Thyroid gland (tissue), 4 donors: ENCODE measurements at places on chromosomes 16 and 17. TPM values are rescaled to one million over a fixed set of nuclear protein-coding genes. Genes with fewer than 3 reads are reported as not detected.

- H3K36me3 ChIP-seq, result no peaks in the 10 kb centered on the region
- no peak for DNase-seq
- no peaks in the 10 kb centered on the region for H3K27me3 ChIP-seq
- H3K4me3 ChIP-seq, result no peak overlapping the region
- no peak overlapping the region for H3K27ac ChIP-seq
Measured at GRCh38 chr16:53565296-53565863, 62.4 kb upstream of the AKTIP start.

DNA sequence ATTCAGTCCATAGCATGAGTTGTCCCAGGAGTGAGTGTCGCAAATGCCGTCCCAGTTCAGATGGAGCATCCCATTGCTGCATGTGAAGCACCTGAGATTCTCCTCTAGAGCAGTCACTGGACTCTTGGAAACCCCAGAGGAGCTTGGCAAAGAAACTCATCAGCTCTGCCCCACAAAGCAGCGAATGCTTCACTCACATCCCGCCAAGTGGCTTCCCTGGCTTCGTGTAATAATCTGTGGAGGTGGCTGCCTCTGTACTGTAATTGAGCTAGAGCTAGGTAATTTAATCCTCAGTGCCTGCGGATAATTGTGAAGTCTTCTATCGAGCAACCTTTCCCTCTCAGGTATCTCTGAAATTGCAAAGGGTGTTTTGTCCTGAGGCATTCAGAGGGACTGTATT, 107.1 kb downstream of the SNX29 start:
- no peak for DNase-seq
- peaks cover 4% of the 10 kb centered on the region for H3K36me3 ChIP-seq
- H3K27me3 ChIP-seq, result no peaks in the 10 kb centered on the region
- no peaks in the 10 kb centered on the region for H3K4me1 ChIP-seq
- no peak overlapping the region for H3K4me3 ChIP-seq

DNA sequence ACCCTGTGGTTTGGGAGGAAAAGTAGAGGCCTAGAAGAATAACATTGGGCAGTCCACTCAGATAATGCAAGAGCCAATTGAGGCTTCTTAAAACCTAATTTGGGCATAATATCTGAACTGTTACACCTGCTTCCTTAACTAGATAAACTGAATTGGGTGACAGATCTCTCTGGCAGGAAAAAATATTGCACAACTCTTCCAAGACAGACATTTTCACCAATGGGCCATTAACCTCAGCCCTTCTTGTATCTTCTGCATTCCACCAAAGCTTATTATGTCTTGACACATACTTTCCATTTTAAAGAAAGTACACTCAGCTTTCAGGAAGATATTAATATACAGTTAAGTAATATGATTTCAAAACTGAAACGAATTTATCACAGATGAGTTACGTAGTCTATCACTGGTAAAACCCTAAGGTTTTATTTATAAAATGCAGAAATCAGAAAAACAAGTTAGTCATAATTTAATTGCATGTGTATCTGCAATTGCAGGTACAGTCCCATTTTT, 79.9 kb upstream of the MON1B start:
- H3K27ac ChIP-seq, result no peak overlapping the region
- H3K27me3 ChIP-seq, result no peaks in the 10 kb centered on the region
- DNase-seq, result no peak
- H3K4me1 ChIP-seq, result no peaks in the 10 kb centered on the region

DNA sequence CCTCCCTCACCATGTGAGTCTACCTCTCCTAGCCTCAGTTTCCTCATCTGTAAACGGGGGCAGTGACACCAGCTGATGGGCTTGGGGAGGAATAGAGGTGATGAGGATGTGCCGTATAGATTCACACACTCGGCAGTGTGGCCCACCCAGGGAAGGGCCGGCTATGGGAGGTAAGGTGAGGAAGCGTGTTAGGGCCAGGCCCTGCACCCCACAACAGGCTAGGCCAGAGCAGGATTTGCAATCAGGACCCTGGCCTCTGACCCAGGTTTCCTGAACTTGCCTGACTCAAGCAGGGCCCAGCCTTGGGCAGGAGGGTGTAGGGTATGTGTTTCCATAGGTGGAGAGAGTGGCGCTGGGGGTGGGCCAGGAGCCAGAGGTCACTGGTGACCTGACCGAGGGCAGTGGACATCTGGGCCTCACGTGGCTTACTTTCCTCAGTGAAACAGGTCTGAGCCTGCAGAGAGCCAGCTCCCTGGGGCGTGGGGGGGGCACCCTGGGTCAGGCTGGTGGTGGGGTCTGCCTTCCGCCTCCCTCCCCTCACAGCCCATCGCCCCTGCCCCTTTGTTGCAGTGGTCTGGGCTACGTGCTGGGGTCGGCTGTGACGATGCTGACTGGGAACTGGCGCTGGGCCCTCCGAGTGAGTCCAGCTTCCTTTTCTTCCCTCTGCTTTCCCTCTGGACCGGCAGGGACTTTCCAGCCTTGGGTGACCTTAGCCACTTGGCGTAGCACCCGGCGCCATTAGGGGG, 12.8 kb downstream of the SPNS3 start:
- no peak overlapping the region for H3K4me3 ChIP-seq
- H3K4me1 ChIP-seq, result no peaks in the 10 kb centered on the region
- H3K36me3 ChIP-seq, result no peaks in the 10 kb centered on the region
- H3K27ac ChIP-seq, result no peak overlapping the region
- no peaks in the 10 kb centered on the region for H3K27me3 ChIP-seq
- DNase-seq, result no peak

DNA sequence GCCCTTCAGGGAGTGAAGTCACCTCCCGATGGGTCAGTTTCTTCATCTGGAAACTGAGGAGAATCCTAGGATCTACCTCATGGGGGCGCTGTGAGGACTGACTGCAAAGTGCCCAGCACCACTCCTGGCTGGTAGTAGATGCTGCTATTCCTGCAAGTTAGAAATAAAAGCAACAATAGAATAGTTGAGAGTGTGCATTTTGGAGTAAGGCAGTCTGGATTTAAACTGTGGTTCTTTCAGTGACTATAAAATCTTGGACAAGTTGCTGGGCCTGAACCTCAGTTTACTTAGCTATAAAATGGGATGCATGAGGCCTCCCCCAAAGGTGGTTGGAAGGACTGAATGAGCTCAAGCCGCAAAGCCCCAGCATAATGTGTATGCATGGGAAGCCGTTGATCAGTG, 70.6 kb downstream of the CYB5B start:
- no peak overlapping the region for H3K4me3 ChIP-seq
- H3K36me3 ChIP-seq, result no peaks in the 10 kb centered on the region
- DNase-seq, result no peak

DNA sequence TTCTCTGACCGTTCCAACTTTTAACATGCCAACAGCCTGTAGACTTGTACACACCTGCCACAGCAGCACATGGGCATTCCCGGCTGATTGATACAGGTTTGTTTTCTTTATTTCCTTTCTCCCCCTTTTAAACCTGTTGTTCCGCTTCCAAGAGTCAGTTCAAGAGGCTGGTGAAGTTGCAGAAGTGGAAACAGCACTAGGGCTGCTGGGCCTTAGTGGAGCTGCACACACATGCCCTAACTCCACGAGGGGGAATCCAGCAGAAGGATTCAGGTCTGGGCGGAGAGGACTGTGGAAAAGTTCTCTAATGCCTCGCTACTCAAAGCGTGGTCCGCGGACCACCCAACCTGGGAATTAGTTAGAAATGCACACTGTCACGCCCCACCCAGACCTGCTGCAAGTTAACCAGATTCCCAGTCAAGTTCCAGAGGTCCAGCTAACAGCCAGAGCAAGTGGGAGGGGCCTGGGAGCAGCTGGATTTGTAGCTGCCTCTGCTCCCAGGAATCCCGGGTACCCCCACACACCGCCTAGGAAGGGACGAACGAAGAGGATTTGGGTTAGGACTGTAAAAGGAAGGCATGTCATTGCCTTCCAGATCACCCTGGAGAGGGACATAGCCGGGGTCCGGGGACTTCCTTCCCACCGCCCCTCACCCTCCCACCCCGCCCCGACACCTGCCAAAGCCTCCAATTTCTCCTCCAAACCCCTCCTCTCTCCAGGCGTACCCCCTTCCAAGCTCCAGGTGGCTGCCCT, 542 bp downstream of the SLC39A11 start:
- H3K4me3 ChIP-seq, result peak overlapping the region; percentile 46
- peak overlapping the region; percentile 75 for H3K27ac ChIP-seq
- peaks cover 7% of the 10 kb centered on the region for H3K36me3 ChIP-seq
- H3K27me3 ChIP-seq, result no peaks in the 10 kb centered on the region
- DNase-seq, result peak; percentile 79

GRCh38 chr17:41803049-41804020, 8.4 kb downstream of the P3H4 start:
- H3K4me1 ChIP-seq, result peaks cover 21% of the 10 kb centered on the region
- no peak overlapping the region for H3K4me3 ChIP-seq
- peak; percentile 21 for DNase-seq
- no peaks in the 10 kb centered on the region for H3K27me3 ChIP-seq
- no peaks in the 10 kb centered on the region for H3K36me3 ChIP-seq
- no peak overlapping the region for H3K27ac ChIP-seq

Gene ARHGAP27
- 32.9 TPM for total RNA-seq

Gene UNC45B
- total RNA-seq, result not detected

Gene MBTPS1
- total RNA-seq, result 157 TPM

Gene LYRM1
- 39.7 TPM for total RNA-seq
